ENCODE measurements at places on chromosomes 6 and 20.
A peak's percentile ranks its signal among the peaks of the same experiment; 100 is the strongest.

- DNase-seq, result peak; percentile 85
These were observed 48.3 kb downstream of the PTPN1 start for GRCh38 chr20:50558483-50558925.

DNA sequence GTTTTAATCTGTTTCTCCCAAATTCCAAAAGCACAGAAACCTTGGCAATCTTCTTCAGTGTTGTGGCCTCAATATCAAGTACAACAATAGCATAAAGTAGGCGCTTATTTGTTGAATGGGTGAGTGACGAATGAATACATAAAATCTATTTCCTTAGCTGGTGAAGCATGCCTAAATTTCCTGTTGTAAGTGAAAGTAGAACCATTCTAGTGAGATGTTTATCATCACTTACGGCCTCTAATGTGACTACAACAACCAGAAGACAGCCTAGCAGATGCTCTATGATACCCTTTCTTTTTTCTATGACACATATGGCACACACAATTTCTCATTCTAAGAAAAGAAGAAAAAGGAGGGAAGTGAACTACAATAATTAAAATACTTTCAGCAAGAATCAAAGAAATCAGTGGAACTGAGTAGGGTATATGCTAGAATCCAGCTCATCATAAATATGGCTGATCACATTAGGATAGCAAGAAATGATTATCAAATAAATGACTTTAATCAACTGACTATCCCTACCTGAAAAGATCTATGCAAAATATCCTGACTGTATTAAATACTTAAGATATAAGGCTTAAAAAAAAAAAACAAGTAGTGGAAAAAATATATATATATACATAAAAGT, 67.4 kb downstream of the BTBD9 start:
- DNase-seq, result peak; percentile 32

DNA sequence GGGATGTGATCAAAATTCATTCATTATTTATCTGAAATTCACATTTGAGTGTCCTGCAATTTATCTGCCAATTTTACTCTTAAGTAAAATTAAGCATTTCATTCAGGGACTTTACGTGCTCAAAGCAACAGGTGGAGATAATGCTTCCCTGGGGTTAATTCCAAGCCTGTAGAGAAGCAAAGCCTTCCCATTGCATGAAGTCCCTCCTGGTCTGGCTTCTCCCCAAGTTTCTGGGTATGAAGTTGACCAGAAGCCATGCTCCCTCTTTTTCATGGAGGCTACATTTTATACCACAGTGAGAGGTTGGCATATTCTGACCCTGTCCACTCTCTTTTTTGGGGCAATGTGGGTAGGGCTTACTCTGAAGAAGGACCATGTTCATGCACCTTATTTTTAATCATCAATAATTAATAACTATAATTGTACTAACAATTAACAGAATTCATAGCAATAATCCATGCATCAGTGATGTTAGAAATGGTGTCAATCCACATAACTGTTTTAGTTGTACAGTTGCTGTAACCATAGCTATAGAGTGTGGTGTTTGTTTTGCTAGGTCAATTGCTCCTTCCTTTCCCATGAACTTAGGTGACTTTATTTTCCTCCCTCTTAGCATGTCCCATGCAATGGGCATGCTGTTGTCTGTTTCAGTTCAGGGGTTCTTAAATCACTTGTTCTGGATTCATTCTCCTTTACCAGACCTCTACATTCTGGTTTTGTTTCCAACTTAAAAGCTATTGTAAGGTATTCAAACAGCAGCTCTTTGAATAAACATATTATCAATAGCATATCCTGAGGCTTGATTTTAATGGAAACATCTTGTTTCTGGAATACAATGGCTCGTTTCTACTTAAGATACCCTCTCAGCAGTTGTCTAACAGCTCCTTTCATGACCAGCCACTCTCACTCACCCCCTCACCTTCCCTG, 1.5 kb downstream of the LAMA4 start:
- DNase-seq, result peak; percentile 55

DNA sequence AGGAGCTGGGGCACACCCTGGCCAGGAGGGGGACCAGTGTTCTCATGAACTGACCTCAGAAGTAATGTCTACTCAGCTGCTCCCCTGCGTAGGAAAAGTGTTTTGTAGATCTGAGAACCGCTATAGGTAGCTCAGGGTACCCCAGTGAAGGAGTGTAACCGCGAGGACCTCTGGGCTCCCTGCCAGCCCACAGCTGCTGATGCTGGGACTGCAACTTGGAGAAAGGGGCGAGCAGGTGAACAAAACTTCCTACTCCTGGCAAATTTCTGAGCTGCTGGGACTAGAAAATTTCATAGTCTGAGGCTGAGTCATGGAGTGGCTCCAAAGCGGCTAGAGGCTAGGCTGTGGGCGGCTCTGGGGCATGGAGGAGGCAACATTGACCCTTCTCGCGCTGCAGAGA, 51.9 kb downstream of the PYGB start:
- DNase-seq, result no peak

- DNase-seq, result no peak
These were observed 1.5 kb downstream of the SIRPA start for GRCh38 chr20:1896484-1897258.

DNA sequence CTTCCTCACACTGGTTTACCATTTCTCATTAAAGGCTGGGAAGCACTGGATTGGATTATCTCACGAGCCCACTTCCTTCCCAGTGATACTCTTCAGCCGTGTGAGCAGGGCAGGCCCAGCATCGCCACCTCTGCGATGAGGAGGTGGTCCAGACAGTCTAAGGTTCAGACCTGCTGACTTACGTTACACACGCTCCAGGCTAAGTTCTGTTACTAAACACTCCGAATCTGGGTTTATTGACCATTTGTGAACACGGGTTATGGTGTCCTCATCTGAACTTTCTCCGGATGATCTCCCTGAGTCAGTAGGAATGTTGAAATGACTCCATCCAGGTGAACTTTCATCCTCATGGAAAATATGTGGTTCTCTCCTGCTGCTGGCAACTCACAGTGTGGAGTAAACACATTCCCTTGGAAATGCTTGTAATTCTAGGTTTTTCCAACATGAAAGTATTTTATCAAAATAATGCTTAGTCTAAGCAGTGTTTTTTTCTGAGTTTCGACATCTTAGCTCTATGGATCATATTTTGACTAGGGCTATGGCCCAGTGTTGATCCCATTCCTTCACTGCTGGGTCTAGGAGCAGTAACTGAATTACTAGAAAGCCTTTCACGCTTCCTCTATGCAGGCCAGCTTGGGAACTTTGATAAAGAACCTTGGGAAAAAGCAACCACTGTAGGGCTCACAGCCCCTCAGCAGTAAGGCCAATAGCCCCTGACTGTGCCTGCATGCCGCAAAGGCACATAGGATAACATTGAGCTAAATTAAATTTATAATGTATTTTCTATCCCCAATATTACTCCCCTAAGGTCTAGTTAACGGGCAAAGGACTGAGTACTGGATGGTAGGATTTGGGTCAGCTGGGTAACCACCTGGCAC, 37.7 kb upstream of the PXDC1 start:
- peak; percentile 54 for DNase-seq

- DNase-seq, result peak; percentile 43
These were observed 29.9 kb downstream of the SGK1 start for GRCh38 chr6:134287859-134288537.

DNA sequence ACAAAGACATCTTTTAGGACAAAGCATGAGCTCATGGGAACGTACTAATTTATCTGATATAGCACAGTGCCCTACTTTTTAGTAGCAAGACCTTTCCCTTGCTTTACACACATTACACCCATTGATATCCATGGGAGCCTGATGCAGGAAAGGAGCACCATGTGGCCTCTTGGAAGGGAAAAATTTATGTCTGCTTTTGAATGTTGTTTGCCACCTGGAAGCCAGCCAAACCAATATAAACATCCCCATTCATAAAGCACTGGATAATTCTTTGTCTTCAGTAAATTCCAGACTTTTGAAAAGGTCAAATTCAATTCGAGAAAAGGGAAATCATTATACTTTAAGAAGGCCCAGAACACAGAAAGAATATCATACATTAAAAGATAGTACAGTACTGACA, 152.3 kb upstream of the BEND6 start:
- peak; percentile 51 for DNase-seq

DNA sequence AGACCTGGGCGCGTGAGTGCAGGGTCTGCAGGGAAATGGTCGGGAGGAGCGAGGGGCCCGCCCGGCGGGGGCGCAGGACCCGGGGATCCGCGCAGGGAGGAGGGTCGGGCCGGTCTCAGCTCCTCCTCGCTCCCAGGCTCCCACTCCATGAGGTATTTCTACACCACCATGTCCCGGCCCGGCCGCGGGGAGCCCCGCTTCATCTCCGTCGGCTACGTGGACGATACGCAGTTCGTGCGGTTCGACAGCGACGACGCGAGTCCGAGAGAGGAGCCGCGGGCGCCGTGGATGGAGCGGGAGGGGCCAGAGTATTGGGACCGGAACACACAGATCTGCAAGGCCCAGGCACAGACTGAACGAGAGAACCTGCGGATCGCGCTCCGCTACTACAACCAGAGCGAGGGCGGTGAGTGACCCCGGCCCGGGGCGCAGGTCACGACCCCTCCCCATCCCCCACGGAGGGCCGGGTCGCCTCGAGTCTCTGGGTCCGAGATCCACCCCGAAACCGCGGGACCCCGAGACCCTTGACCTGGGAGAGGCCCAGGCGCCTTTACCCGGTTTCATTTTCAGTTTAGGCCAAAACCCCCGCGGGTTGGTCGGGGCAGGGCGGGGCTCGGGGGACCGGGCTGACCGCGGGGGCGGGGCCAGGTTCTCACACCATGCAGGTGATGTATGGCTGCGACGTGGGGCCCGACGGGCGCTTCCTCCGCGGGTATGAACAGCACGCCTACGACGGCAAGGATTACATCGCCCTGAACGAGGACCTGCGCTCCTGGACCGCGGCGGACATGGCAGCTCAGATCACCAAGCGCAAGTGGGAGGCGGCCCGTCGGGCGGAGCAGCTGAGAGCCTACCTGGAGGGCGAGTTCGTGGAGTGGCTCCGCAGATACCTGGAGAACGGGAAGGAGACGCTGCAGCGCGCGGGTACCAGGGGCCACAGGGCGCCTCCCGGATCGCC, 54.2 kb upstream of the HLA-A start:
- peak; percentile 50 for DNase-seq

GRCh38 chr6:131036601-131037000, 26.4 kb downstream of the EPB41L2 start:
- DNase-seq, result no peak

DNA sequence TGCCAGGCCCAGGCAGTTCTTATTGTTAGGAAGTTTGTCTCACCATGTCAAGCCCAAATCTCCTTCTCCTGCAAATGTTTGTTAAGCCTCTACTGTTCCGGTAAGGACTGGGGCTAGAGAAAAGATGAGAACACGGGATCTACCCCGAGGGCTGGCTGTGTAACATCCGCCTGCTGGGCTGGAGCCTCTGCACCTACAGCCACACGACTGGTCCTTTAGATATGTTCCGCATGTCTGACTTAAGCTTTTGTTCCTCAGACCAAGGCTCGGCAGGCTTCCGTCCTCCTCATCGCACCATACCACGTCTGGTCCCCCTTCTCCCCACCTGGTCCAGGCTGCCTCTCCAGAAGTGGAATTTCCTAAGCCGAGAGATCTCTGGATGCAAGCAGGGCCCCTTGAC, 2.6 kb downstream of the GHRH start:
- no peak for DNase-seq

- DNase-seq, result no peak
These were observed 426.0 kb downstream of the KIF16B start for GRCh38 chr20:16147216-16147615.

DNA sequence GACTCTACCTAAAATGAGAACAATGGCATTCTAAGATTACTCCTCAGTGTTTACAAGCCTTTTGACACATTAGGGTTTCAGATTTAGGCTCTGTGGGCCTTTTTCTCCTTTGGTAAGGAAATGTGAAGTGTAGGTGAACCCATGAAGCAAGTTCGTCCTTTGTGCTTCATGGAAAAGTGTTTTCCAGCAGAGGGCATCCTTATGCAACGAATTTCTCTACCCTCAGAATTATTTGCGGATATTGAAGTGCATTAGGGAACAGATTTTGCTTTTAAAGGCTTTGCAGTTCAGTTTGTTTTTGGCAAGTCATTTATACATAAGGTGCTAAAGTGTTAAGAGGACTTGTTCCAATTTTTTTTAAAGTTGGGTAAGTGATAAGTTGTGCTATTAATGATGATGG, 55.7 kb upstream of the FERMT1 start:
- DNase-seq, result peak; percentile 69

- no peak for DNase-seq
These were observed 143.6 kb upstream of the TNFAIP3 start for GRCh38 chr6:137723273-137724017.

DNA sequence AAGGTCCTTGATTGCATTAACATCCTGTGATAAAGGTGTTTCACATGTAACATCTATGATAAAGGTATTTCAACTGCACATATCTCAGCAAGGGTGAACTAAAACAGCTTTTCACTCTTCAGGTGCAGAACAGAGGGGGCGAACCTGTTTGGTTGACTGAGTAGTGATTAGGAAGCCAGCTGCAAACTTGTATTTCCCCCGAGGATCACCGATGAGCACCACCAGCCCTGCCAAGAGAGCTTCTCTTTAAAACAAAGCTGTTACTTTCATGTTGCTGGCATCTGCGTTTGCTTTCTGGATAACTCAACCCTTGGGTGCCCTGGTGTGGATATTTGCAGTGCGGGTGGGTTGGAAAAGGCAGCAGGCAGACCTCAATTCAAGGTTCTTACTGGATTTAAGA, 39.6 kb downstream of the JAG1 start:
- DNase-seq, result no peak

DNA sequence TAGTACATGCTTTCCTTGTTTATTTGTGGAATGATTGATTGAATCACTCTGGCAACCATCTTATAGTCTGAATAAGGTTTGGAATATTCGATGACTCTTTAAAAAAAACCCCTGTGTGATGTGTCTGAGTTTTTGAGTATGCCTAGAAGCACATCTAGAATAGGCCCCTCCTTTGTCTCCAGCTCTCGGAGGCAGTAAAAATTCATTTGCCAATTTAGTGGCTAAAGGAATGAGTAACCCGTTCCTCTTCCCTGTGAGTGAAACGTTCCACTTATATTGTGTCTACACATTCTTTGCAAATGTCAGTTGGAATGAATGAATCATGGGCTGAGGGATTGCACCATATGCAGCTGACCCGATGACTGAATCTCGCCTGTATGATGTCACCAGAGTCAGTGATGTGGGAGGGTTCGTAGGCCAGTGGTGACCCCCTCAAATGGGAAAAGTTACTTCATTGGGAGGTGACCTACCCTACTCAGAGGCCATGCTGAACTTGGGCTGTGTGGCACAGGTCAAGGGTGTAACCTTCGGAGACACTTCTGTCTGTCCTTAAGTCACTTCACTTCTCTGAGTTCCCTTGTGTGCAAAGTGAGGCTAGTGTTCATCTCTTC, 21.6 kb downstream of the MOCS3 start:
- peak; percentile 95 for DNase-seq

- DNase-seq, result no peak
These were observed 43.1 kb upstream of the MDFI start for GRCh38 chr6:41595166-41595565.

- peak; percentile 18 for DNase-seq
These were observed 57.4 kb downstream of the ARHGAP40 start for GRCh38 chr20:38658879-38659596.

Data from cardiac fibroblast (primary cell).